ENCODE measurements at places on chromosomes 13 and 19.

- no peak for DNase-seq
Measured at GRCh38 chr13:51538591-51539179, 45.6 kb upstream of the WDFY2 start.

- DNase-seq, result no peak
Measured at GRCh38 chr19:2201473-2202148, 34.5 kb downstream of the PLEKHJ1 start.

DNA sequence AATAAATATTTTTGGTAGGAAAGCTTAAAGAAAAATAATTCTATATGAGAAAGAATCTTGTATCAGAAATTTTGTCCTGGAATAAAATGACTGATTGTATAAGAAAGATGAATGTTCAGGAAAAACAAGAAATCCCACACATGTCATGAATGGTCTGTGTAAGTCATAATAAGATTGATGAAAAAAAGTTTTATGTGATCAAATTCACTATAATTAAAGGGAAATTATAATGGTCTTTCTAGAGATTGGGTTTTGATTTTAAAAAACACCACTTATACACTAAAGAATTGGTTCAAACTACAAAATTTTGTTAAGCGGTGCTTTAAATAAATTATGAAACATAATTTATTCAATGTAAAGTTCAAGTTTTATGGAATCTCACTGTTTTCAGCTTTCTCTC is 7.2 kb upstream of the ZNF841 start:
- DNase-seq, result no peak

GRCh38 chr19:18590273-18591272 is 2.0 kb downstream of the REX1BD start:
- peak; percentile 70 for DNase-seq

GRCh38 chr13:84705982-84706710 is 823.9 kb upstream of the SLITRK1 start:
- no peak for DNase-seq

DNA sequence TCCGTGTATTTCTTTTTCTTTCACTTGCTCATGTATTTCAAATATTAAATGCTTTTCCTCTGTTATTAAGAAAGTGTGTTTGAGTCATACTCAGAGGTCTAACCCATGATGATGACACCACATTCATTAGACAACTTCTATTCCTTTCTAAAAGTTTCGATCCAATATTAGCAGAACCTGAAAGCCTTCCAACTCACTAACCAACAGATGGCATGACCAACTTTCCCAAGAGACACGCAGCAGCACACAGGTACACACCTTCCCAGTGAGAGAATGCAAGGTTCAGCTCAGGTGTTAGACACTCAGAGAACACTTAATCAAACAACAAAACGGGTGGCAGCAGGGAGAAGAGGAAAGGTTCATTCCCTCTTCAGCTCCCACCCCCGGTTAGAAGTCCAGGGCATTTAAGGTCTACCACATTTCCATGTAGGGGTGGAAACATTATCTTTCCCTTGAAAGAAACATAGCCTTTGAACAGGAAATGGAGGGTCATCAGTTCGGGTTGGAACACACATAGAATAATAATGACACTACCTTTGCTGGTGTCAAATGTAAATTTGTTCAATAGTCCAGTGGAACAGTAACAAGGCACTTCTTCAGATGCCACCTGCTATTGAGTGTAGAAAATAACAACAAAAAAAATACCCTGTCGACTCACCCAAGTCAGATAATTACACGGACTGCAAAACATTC is 404.2 kb downstream of the COG6 start:
- DNase-seq, result no peak

- peak; percentile 59 for DNase-seq
Measured at GRCh38 chr13:26024558-26024957, 27.3 kb downstream of the SHISA2 start.

- no peak for DNase-seq
Measured at GRCh38 chr13:75628801-75629200, 7.3 kb upstream of the LMO7 start.

GRCh38 chr19:1259876-1260748 is 9.0 kb upstream of the CIRBP start:
- DNase-seq, result no peak

DNA sequence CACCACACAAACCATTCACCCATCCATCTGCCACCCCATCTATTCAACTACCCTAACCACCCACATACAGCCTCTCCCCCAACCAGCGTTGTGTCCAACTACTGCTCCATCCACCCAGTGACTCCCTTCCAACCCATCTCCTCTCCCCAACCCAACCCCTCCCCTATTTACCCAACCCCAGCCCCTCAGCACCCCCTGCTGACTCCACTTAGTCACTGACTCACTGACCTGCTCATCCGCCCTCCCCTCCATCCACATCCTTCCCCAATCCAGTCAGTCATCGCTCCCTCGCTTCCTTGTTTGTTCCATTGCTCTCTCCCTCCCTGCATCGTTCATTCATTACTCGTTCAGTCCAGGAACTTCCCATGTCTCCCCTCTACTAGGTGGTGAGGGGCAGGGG is 39.2 kb downstream of the KCNC3 start:
- no peak for DNase-seq

DNA sequence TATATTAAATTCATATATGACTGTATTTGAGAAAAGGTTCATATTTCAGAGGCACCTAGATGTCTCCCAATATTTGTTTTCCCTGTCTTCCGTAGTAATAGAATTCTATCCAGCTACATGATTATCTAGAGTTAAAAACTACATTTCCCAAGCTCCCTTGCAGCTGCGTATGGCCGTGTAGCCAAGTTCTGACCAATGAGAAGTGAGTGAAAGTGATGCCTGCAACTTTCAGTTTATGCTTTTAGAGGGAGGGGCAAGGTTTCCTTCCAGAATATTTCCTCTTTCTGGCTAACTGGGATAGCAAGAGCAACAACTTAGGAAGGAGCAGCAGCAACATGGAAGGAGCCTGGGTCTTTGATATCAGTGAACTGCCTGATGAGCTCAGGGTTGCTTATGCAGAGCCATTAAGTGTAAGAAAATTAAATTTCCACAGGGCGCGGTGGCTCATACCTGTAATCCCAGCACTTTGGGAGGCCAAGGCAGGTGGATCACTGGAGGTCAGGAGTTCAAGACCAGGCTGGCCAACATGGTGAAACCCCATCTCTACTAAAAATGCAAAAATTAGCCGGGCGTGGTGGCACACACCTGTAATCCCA is 23.2 kb upstream of the CYP2A13 start:
- no peak for DNase-seq

DNA sequence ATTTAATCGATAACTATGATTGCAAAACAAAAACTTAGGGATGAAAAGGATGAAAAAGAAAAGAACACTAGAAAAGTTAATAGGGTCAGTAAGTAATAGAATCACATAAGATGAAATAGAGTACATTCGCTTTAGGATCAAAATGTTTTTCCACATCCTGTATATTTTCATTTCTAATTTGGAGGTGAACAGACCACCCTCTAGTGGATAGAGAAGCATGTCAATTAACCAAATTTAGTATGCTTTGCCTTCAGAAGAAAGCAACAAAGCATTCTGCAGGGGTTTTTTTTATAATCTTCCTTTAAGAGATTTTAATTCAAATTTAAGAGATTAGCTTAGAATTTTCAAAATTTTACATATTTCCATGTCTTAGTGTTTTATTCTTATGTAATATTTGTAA is 611.0 kb upstream of the SGCG start:
- no peak for DNase-seq

DNA sequence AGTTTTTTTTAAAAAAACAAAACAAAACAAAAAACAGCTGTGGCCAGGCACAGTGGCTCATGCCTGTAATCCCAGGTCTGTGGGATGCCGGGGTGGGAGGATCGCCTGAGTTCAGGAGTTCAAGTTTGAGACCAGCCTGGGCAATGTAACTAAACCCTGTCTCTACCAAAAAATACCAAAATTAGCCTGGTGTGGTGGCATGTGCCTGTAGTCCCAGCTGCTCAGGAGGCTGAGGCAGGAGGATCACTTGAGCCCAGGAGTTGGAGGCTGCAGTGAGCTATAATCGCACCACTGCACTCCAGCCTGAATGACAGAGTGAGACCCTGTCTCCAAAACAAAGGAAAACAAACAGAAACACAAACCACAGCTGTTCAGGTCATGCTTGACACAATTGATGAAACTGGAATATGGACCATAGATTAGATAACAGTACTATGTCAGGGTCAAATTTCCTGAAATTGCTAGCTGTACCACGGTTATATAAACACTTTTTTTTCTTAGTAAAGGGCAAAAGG is 6.9 kb upstream of the ANGPTL4 start:
- no peak for DNase-seq

- DNase-seq, result no peak
Measured at GRCh38 chr13:112622375-112622774, 34.4 kb upstream of the TUBGCP3 start.

DNA sequence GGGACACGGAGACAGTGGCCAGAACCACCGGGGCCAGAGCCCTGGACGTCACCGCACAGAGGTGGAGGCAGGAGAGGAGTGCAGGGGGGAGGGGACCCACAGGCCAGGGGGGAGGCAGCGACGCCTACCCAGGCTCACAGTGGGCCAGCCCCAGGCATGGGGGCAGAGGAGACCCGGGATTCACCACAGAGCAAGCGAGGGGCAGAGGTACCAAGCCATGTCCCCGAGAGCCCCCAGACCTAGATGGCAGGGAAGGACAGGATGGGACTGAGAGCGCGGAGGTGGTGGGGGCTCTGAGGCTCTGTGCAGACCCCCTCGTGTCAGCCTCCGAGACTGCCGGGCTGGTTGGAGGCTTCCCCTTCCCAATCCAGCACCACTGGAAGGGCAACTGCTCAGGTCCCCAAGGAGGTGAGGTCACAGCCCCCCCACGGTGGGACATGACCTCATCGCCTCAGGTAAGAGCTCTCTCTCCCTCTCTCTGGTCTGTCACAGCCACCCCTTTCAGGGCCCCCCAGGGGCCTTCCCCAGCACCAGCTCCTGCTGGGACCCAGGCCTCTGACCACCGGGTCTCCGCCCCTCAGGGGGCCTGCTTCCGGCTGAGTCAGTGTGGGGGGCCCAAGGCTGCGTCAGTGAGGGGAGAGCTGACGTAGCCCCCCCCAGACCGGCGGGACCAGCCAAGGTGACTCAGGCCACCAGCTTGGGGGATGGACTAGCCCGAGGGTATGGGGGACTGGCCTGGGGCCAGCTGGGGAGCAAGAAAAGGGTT is 2.2 kb upstream of the IL11 start:
- DNase-seq, result no peak

- DNase-seq, result no peak
Measured at GRCh38 chr13:43365039-43365344, 341.6 kb downstream of the DNAJC15 start.

- no peak for DNase-seq
Measured at GRCh38 chr19:44371815-44372480, 15.5 kb upstream of the ZNF112 start.

GRCh38 chr13:114027826-114028225 is 54.0 kb upstream of the C13orf46 start:
- no peak for DNase-seq

DNA sequence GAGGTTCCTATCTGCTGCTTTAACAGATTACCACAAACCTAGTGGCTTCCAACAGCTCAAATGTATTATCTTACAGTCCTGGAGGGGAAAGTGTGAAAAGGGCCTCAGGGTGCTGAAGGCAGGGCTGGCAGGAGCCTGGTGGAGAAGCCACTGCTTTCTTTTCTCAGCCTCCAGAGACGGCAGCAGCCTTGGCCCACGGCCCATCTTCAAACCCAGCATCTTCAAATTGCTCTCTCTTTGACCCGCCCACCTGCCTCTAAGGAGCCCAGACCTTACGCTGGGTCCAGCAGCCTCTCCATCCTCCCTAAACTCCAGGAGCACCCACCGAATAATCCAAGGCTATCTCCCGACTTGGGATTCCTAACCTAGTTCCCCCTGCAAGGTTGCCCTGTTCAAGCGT is 35.6 kb downstream of the C13orf46 start:
- DNase-seq, result no peak

DNA sequence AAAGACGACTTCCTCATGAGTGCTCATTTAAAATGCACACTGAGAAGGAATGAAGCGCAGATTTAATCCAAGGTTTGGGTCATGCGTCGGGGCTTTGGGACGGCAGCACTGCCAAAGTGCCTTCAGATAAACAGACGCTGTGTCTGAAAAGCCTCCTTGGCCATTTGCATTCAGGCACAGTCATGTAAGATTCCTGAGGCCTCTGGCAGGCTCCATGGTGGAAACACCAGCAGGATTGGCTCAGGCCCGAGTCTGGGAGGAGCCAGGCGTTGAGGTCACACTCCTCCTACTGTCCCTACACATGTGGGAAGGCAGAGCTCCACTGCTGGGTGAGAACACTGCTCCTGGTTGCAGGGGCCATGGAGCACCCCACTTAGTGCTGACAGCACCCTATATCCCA is 113.3 kb upstream of the KL start:
- no peak for DNase-seq

DNA sequence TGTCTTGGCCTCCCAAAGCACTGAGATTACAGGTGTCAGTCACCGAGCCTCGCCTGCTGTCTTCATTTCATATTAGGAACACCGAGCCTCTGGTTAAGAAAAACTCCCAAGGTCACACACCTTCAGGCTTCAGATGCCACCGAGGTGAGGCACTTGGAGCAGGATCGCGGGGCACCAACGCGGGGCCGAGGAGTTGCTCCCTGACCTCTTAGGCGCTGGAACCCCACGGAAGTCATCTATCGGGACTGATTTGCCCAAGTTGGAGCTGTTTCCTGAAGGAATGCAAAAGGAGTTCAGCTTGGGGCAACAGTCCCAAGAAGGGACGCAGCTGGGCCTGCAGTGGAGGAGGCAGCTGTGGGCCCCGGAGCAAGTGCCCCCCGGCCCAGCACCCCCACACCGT is 50.3 kb upstream of the XPO4 start:
- DNase-seq, result no peak

All from HAP-1 (cell line).